Foreskin melanocyte (primary cell): ENCODE measurements at places on chromosomes 4 and X.
A peak's percentile ranks its signal among the peaks of the same experiment; 100 is the strongest.

GRCh38 chr4:178470996-178471784, 1029.0 kb upstream of the AGA start:
- no peak for DNase-seq

- DNase-seq = no peak
These were observed 18.8 kb upstream of the SMIM14 start for GRCh38 chr4:39657465-39657864.

- no peak for DNase-seq
These were observed 2.4 kb downstream of the DGKQ start for GRCh38 chr4:970854-971520.

DNA sequence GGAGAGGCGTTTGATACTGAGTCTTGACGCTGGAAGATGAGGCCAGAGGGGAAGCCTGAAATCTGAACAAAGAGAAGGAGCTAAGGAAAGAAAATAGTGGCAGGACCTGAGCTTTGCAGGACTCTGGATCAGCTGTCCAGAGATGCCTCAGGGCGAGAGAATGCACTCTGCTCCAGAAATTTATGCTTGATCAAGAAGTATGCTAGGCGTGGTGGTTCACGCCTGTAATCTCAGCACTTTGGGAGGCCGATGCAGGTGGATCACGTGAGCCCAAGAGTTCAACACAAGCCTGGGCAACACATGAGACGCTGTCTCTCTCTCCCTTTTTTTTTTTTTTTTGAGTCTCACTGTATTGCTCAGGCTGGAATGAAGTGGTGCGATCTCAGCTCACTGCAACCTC, 1.9 kb downstream of the TRIM75 start:
- DNase-seq = no peak

GRCh38 chrX:123330229-123330942, 146.3 kb downstream of the GRIA3 start:
- no peak for DNase-seq

DNA sequence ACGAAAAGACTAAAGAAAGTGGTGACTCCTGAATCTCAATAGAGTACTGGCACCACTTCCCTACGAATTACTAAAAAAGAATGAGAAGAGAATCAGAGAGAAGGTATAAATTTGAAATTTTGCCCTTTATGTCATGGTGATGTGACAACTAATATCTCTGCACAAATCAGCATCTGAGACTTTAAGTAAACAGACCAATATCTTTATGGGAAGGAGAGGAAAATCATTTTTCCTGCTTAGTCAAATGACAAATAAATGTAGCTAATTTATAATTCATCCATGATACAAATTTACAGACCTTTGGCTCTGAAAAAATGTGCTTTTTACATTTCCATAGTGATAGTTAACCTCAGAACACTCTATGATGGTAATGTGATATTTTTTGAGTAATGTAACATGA, 424.8 kb upstream of the EPHA5 start:
- DNase-seq = no peak

GRCh38 chr4:54548098-54548620, 109.6 kb upstream of the KIT start:
- DNase-seq = peak; percentile 57

DNA sequence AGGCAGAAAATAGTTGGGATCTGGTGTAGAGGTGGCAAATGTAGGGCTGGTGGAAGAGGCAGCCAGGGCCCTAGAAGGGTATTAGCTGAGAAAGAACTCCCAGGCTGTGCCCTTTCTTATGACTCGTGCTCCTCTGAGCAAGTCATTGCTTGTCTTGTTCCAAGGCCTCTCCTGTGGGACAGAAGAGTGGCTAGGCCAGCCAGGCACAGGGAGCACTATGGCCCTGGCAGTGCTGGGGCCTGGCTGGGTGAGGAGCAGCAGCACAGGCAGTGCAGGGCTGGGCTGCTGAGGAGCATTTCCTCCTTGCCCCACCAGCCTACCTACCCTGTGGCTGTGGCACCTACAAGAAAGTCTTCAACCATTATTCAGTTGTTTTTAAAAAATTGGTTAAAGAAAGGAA, 298.5 kb upstream of the NR3C2 start:
- no peak for DNase-seq

GRCh38 chrX:76538860-76539259, 111.3 kb downstream of the MAGEE1 start:
- no peak for DNase-seq

DNA sequence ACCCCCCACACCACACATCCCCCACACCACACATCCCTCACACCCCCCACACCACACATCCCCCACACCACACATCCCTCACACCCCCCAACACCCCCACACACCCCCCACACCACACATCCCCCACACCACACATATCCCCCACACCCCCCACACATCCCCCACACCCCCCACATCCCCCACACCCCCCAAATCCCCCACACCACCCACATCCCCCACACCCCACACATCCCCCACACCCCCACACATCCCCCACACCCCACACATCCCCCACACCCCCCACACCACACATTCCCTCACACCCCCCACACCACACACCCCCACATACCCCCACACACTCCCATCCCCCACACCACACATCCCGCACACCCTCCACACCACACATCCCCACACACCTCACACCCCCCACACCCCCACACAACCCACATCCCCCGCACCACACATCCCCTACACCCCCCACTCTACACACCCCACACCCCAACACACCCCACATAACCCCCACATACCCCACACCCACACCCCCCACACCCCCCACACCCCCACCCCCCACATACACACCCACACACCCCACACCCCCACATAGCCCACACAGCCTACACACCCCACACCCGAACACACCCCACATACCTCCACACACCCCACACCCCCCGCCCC, 172.9 kb downstream of the DCLK2 start:
- DNase-seq = no peak

- DNase-seq = no peak
These were observed 171.0 kb upstream of the PPP1R2C start for GRCh38 chrX:42948723-42949657.

- no peak for DNase-seq
These were observed 1.5 kb downstream of the MAB21L2 start for GRCh38 chr4:150583287-150584110.

GRCh38 chrX:115390078-115390477, 100.6 kb downstream of the LUZP4 start:
- no peak for DNase-seq

DNA sequence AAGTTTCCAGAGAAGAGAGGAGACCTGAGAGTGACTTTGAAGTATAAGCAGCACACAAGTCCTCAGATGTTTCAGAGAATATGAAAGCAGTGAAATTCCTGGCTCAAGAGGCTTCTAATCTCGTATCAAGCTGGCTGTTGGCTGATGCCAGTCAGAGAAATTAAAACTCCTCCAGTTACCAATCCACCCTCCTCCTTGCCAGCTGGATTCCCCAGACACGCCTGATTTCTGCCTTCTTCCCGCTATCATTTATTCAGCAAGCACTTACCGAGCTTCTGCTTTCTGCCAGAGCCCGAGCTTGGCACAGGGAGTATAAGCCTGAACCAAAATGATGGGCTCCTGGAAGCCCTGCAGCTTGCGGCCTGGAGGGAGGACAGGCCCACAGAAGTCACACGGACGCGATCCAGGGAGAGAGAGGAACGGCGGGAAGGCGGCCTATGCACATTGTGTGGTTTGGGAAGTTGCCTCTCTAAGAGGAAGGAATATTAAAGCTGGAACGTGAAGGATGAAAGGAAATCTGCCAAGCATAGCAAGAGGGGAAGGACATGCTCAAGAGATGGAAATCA, 102.4 kb upstream of the TBL1X start:
- DNase-seq = no peak

- DNase-seq = no peak
These were observed 194.4 kb downstream of the QDPR start for GRCh38 chr4:17317526-17317925.

DNA sequence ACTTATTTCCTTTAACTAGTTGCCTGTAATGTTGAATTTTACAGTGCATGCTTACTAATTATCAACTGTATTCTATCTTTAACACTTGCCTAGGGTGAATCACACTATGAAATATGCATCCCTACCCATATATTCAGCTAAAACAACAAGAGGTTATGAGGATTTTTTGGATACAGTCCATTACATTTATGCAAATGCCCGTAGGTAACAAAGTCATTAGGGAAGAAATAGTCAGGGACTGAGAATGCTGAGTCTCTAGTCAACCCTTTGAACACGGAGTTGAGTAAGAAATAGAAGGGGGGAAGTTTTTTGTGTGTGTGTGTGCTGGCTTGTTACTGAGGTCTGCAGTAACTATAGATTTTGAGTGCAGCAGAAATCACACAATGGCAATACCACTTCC, 26.1 kb upstream of the CBLL2 start:
- peak; percentile 9 for DNase-seq

- no peak for DNase-seq
These were observed 173.9 kb upstream of the FTHL17 start for GRCh38 chrX:31245714-31246113.

- DNase-seq = no peak
These were observed 395.8 kb upstream of the MAGEB18 start for GRCh38 chrX:25742334-25742733.

DNA sequence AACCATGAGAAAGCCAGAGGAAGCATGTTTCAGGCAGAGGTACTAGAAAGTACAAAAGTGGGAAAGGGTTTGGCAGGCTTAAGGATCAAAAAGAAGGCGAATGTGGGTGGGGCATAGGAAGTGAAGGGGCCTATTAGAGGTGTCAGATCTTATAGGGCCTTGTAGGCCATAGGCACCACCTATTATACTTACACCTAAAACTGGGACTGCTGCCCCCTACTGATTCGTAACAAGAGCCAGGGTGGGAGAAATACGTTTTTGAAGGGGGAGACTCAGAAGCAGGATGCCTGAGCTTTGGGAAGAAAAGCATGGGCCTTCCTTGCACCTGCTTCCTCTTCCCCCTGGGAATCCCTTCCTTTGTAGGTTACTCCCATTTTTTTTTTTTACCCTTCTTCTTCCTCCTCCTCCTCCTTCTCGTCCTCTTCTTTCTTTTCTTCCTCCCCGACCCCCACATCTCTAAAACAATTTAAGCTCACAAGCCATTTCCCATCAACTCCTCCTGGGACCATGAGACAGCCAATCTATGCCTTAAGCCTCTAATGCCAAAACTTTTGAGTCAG, 40.7 kb upstream of the GPC3 start:
- no peak for DNase-seq

- DNase-seq = no peak
These were observed 1.4 kb downstream of the CXCR3 start for GRCh38 chrX:71616672-71617529.

DNA sequence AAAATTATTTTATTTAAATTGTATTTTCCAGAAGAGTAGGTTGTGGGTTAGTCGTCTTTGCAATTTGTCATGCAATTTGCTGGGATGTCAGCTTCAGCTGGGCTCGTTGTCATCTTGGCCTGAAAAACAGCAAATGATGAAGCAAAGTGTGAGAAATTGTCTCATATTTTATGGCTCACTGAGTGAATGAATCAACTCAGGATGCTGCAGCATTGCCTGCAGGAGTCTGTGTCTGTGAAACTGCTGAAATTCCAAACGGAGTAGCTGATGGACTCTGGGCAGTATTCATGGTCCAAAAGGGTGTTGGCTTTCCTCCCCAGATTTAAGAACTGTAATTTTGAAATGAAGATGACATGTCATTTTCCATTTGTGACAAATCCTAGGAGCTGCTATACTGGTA, 37.2 kb downstream of the CXCL8 start:
- no peak for DNase-seq

DNA sequence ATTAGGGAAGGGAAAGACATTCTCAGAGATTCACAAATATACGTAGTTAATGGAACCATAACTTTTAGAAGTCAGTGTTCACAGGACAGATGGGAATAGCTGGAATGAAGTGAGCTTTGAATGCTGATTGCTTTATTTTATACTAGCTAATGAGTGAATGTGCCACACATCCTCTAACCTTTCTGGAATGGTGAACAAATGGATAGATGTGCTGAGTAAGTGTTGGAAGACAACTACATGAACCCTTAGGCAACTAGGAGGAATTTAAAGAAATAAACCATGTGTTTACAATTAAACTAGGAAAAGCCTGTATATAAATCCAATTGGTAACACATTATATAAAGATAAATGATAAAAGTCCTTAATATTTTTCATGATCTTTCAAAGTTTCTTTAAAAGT, 91.6 kb upstream of the LIMCH1 start:
- no peak for DNase-seq

DNA sequence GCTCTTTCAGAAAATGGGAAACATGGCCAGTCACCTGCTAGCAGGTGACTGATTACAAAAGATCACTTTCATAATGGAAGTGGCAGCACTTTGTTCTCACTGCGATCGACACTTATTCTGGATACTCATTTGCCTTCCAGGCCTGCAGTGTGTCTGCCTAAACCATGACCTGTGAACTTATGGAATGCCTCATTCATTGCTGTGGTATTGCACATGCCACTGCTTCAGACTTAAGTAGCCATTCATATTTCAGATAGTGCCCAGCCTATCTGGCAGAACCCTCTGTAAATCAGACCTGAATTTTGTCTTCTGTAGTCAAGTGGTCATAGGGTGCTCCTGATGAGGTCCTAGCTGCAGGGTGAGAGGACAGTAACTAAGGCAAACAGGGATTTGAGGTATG, 23.3 kb upstream of the MGST2 start:
- no peak for DNase-seq

GRCh38 chrX:40647307-40648197, at the start of gene CXorf38:
Gene CXorf38, minus strand, starts transcription at chrX:40647561. Its CDS starts 41 bp downstream, at chrX:40647520.
- DNase-seq = peak; percentile 60

- DNase-seq = no peak
These were observed 154.9 kb downstream of the FRMPD4 start for GRCh38 chrX:12292996-12293765.

DNA sequence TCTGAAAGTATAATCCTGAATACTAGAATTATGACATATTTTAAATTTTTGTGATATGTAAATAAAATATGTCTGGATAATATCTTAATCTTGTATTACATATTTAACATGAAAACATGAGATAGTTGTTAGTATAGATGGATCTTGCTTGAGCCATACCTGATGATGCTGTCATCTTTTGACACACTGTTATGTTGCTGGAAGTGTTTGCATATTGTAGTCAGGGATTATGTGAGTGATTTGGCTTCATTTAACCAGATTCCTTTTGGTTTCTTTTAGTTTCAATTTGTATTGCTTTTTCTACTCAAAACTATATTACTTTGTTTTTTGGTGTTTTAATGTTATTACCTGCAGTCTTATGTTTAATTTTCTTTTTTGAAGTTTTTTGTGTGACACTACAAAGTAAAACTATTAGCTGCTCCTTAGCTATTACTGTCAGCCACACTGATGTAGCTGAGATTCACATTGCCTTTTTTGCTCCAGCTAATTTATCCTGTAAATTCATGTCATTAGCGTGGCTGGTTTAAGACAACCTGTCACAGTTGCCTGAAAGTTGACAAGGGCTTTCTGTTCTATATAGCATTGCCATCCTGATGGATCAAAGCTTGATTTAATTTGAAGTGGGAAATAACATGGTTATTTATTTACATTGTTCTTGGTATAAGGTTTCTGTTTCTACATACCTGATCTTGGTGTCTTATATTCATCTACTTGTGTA, 33.7 kb downstream of the METAP1 start:
- DNase-seq = no peak

- DNase-seq = no peak
These were observed 11.3 kb downstream of the TMEM255A start for GRCh38 chrX:120299928-120300327.

- DNase-seq = no peak
These were observed 175.9 kb downstream of the AFAP1 start for GRCh38 chr4:7763788-7764187.

GRCh38 chrX:150567645-150568319, 639 bp upstream of the MTM1 start:
- DNase-seq = no peak

- DNase-seq = peak; percentile 69
These were observed 16.7 kb downstream of the MAD2L1 start for GRCh38 chr4:120049732-120050494.
